Breast epithelium (tissue), 4 donors: ENCODE measurements at places on chromosomes 13 and 19. TPM values are rescaled to one million over a fixed set of nuclear protein-coding genes. Genes with fewer than 3 reads are reported as not detected.

- no peak overlapping the region for H3K27ac ChIP-seq
- H3K4me1 ChIP-seq = no peaks in the 10 kb centered on the region
- no peaks in the 10 kb centered on the region for H3K27me3 ChIP-seq
- DNase-seq = no peak
- no peak overlapping the region for H3K4me3 ChIP-seq
- no peaks in the 10 kb centered on the region for H3K36me3 ChIP-seq
Measured at GRCh38 chr13:112947796-112948195, 21.2 kb upstream of the MCF2L start.

CD209 gene
- total RNA-seq = 2.6 TPM

DNA sequence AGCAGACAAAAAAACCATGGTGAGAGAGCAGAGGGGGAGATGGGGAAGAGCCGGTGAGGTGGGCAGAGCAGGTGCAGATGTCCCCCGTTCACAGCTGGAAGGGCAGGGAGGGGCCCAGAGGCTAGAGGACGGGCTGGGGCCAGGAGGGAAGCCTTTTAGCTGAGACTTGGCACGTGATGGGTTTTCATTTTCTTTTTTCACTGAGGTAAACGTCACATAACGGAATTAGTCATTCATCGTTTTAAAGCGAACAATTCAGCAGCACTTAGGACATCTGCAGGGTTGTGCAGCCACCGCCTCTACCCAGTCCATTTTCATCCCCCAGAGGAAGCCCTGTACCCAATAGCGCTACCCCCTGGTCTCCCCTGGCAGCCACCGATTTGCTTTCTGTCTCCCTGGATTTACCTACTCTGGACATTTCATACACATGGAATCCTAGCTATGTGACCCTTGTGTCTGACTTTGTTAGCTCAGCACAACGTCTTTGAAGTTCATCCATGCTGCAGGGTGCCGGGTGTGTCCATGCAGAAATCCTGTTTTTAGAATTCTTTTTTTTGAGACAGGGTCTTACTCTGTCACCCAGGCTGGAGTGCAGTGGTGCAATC, 16.0 kb upstream of the EMC10 start:
- no peak for DNase-seq
- H3K27me3 ChIP-seq = peaks cover 41% of the 10 kb centered on the region
- no peaks in the 10 kb centered on the region for H3K36me3 ChIP-seq
- H3K4me1 ChIP-seq = no peaks in the 10 kb centered on the region
- H3K27ac ChIP-seq = no peak overlapping the region

DNA sequence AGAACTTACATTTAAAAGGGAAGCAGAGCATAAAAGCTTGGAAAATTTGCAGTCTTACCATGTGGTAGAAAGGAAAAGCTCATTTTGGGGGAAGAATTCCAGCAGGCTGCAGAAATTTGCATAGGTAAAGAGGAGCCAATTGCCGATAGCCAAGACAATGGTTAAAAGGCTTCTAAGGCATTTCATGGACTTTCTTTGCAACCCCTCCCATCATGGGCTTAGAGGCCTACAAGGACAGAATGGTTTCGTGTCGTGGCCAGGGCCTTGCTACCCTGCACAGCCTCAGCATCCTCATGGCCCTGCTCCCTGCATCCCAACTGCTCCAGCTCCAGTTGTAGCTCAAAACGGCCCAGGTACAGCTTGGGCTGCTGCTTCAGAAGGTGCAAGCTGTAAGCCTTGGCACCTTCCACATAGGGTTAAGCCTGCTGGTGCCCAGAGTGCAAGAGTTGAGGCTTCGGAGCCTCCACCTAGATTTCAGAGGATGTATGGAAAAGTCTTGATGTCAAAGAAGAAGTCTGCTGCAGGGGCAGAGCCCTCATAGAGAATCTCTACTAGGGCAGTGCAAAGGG, 420.3 kb downstream of the PCDH17 start:
- no peaks in the 10 kb centered on the region for H3K4me1 ChIP-seq
- H3K4me3 ChIP-seq = no peak overlapping the region
- no peaks in the 10 kb centered on the region for H3K36me3 ChIP-seq
- H3K27ac ChIP-seq = no peak overlapping the region
- H3K27me3 ChIP-seq = no peaks in the 10 kb centered on the region

DNA sequence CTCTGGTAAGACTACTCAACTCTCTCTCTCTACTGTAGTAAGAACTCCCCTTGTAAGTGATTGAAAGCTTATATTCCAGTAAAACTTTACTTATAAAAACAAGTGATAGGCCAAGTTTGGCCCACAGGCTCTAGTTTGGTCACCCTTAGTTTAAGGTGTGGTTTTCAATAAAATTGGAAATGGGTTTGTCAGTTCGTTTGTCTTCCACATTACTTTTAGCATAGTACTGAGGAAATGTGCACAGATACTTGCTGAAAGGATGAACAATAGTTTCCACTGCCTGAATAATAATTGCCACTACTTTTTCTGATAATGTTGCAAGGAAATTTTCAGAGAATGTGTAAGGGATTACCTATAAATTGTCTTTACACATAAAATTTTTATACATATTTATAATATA, 54.5 kb downstream of the LMO7 start:
- H3K36me3 ChIP-seq = no peaks in the 10 kb centered on the region
- H3K4me3 ChIP-seq = no peak overlapping the region
- H3K27ac ChIP-seq = no peak overlapping the region
- H3K27me3 ChIP-seq = no peaks in the 10 kb centered on the region
- no peaks in the 10 kb centered on the region for H3K4me1 ChIP-seq

PGLYRP1 gene
- total RNA-seq = not detected

DNA sequence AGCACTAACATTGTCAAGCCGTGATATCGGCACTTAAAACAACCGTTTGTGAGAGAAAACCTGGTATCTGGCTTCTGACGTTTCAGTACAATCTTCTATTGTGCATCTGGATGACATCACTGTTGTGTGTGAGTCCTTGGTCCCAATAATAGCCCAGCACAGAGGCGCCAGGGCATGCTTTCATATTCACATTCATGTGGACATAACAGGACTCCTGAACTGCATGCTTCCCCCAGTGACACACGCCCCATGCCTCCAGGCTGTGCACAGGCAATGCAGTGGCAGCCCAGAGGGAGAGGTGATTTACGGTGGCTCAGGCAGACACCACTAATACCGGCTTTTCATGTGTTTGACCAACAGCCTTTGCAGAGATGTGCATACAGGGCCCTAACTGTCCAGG, 58.1 kb downstream of the MRPL57 start:
- no peaks in the 10 kb centered on the region for H3K4me1 ChIP-seq
- no peak for DNase-seq
- H3K36me3 ChIP-seq = no peaks in the 10 kb centered on the region
- H3K27ac ChIP-seq = no peak overlapping the region
- H3K27me3 ChIP-seq = no peaks in the 10 kb centered on the region
- H3K4me3 ChIP-seq = no peak overlapping the region

B9D2 gene
- total RNA-seq = 7.3 TPM

DNA sequence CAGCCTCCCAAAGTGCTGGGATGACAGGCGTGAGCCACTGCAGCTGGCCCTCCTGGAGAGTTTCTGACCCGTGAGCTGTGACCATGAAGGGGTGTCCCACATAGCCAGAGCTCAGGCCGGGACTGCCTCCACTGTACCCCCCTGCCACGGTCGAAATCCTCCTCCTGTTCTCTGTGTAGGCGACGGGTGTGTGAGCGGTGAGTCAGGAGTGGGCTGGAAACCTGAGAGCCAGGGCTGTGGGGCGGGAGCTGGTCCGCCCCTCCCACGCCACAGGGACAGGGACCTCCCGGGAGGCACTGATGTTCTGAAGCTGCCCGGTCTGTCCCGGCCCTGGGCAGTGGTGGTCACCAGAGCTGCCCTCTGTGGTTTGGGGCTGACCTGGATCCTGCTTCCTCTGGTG, 3.9 kb downstream of the WDR18 start:
- no peaks in the 10 kb centered on the region for H3K36me3 ChIP-seq
- H3K27me3 ChIP-seq = no peaks in the 10 kb centered on the region
- H3K4me3 ChIP-seq = no peak overlapping the region
- no peak for DNase-seq

DNA sequence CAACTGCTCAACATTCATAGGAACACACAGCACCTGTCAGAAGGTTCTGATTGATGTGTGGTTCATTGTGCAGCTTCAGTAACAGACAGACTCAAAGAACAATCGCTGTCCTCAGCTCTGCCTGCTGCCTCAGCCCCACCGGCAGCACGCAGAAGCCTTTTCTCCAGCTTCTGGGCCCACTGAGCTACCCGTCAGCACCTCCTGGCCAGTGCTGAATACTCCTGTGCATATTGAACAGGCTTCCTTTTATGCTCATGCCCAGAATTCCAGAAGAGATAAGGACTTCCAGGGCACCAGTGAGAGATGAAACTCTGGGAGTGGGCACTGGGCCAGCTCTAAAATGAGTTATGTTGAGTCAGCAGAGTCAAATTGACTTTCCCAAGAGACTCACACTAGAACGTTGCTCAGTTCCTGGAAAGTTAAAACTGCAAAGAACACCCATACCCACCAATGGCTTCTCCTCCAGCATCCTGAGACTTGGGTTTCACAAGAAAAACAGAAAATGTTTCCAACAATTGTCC, 119.3 kb downstream of the COL4A1 start:
- no peaks in the 10 kb centered on the region for H3K27me3 ChIP-seq
- no peaks in the 10 kb centered on the region for H3K4me1 ChIP-seq
- no peak overlapping the region for H3K4me3 ChIP-seq
- no peaks in the 10 kb centered on the region for H3K36me3 ChIP-seq
- DNase-seq = no peak
- no peak overlapping the region for H3K27ac ChIP-seq

DNA sequence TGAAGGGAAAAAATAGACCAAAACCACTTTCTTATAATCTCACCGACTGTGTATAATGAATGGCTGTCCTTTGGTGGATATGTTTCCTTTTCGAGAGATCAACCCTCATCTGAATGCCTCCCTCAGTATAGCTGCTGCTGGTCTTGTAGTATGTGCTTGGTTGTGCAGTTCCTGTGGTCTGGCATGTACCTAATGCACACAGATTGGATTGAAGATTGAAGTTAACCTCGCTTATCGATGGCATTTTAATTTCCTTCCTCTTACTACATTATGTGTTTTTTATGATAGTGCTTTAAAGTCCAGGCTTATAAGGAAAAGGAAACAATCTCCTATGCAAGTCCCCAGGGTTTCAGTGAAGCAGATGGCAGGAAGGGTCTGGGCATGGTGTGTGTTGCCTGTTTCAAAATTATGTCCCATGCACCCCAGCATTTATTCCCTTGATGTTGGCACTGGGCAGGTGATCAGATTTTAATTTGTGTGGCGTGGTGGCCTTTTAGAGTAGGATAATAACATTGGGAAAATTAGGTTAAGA, 334.1 kb downstream of the SHISA2 start:
- DNase-seq = no peak
- no peaks in the 10 kb centered on the region for H3K4me1 ChIP-seq
- H3K27ac ChIP-seq = no peak overlapping the region
- H3K4me3 ChIP-seq = no peak overlapping the region
- no peaks in the 10 kb centered on the region for H3K36me3 ChIP-seq
- H3K27me3 ChIP-seq = no peaks in the 10 kb centered on the region

LRRC63 gene
- total RNA-seq = 0.15 TPM
